ENCODE measurements at places on chromosomes 4 and X.

- DNase-seq: no peak
These were observed 283.9 kb downstream of the ANKRD50 start for GRCh38 chr4:124428648-124429047.

DNA sequence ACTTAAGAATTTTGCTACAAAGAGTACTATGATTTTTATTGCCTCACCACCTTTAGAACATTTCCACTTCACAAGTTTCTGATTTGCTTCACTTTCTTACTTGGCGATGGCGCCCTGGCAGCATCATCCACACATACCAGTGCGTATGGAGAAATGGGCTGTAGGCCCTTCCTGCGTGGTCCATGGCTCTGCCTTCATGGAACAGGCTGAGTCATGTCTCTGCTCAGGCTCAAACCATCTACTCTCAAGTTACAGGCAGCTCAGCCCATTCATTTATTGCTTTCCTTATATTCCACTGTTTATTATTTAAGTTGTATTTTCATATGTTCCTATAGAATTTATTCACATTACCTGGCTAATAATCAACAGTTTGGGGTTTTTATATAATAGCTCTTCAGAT, 21.1 kb downstream of the CASP3 start:
- DNase-seq: no peak

- DNase-seq: no peak
These were observed 22.5 kb upstream of the CLDN24 start for GRCh38 chr4:183344523-183345255.

- no peak for DNase-seq
These were observed 35.0 kb downstream of the CLDN2 start for GRCh38 chrX:106955004-106955772.

GRCh38 chr4:95155759-95156451, 392.9 kb downstream of the UNC5C start:
- no peak for DNase-seq

GRCh38 chr4:122403861-122404260, 25.1 kb downstream of the ADAD1 start:
- no peak for DNase-seq

- no peak for DNase-seq
These were observed 136.5 kb downstream of the RNF150 start for GRCh38 chr4:140996766-140997165.
